ENCODE measurements at places on chromosomes 4 and X. TPM values are rescaled to one million over a fixed set of nuclear protein-coding genes. Genes with fewer than 3 reads are reported as not detected.

Gene P2RY10
- not detected for total RNA-seq

Gene MAGEA1
- 0.15 TPM for total RNA-seq

Gene GAB3
- total RNA-seq = 0.40 TPM

Gene SYTL4
- 2.8 TPM for total RNA-seq

Gene SLC7A11
- total RNA-seq = 27.5 TPM

Gene SPANXA1
- 0.18 TPM for total RNA-seq

Gene PDCL2
- total RNA-seq = not detected

Gene CSN1S1
- not detected for total RNA-seq

Gene AADAT
- total RNA-seq = 8.9 TPM

Gene CTAG1A
- not detected for total RNA-seq

Gene FGF13
- not detected for total RNA-seq
